ENCODE measurements at places on chromosomes 4 and X. TPM values are rescaled to one million over a fixed set of nuclear protein-coding genes. Genes with fewer than 3 reads are reported as not detected.

DNA sequence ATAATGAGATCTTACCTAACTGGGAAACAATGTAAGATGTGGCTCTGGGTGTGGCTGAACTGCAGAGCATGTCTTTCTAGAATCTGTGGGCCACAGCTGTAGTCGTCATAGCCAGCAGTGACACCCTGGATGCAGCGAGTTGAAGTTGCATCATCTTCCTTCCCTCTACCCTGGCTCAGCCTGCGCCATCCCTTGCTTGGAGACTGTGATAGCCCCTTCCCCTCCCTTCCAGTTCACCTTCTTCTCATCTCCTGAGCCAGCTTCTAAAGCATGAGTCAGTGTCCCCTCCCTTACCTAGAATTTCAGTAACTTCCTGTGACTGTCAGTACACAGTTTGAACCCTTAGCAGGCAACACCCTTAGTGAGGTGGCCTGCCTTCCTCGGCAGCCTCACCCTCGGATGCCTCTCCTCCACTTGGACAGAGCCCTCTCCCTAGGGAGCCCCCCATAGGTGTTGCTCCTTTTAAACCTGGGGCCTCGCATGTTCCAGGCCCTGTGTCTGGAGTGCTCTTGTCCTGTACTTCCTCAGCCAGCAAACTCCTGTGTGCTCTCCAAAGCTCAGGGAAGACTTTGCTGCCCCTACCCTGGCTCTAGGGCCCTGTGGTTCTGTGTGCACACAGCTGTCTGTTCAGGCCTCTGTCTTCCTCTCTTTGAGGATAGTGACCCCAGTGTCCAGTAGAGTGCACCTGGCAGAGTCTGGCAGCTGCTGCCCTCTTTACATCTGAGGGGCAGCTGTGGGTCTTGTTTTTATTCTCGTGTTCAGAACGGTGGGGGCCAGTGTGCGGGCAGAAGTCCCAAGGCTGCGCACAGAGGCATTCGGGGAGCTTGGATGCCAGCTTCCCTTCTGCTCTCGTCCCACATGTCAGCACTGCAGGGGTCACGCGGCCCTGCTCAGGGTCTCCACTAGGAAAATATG is 43.7 kb upstream of the TADA2B start:
- H3K4me1 ChIP-seq: no peaks in the 10 kb centered on the region
- no peaks in the 10 kb centered on the region for H3K27me3 ChIP-seq
- no peak for DNase-seq
- H3K27ac ChIP-seq: no peak overlapping the region

GRCh38 chrX:132501606-132502005 is 12.8 kb upstream of the MBNL3 start:
- H3K4me1 ChIP-seq: no peaks in the 10 kb centered on the region
- no peak for DNase-seq
- no peak overlapping the region for H3K27ac ChIP-seq

DNA sequence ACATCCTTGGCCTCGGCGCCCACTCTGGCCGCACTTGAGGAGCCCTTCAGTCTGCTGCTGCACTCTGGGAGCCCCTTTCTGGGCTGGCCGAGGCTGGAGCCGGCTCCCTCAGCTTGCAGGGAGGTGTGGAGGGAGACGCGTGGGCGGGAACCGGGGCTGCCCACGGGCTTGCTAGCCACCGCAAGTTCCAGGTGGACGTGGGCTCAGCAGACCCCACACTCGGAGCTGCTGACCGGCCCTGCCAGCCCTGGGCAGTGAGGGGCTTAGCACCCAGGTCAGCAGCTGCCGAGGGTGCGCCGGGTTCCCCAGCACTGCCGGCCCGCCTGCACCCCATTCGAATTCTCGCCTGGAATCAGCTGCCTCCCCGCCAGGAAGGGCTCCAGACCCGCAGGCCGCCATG is 1892.3 kb upstream of the PCDH7 start:
- no peaks in the 10 kb centered on the region for H3K4me1 ChIP-seq
- no peaks in the 10 kb centered on the region for H3K36me3 ChIP-seq
- no peak for DNase-seq
- H3K27me3 ChIP-seq: no peaks in the 10 kb centered on the region
- no peak overlapping the region for H3K27ac ChIP-seq

HDX gene
- total RNA-seq: 11.4 TPM

DNA sequence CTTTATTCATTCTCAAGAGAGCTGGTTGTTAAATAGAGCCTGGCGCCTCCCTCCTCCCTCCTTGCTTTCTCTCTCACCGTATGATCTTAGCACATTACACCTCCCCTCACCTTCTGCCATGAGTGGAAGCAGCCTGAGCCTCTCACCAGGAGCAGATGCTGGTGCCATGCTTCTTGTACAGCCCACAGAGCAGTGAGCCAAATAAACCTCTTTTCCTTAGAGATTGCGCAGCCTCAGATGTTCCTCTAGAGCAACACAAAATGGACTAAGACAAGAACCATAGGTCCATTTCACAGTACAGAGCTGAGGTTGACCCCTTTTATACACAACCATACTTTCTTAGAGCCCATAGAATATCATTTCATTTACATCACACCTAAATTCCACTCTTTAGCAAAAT is 10.1 kb upstream of the TMEM144 start:
- no peak overlapping the region for H3K27ac ChIP-seq
- no peaks in the 10 kb centered on the region for H3K36me3 ChIP-seq
- peaks cover 9% of the 10 kb centered on the region for H3K27me3 ChIP-seq
- DNase-seq: no peak

PNMA5 gene
- not detected for total RNA-seq

FAM47E gene
- total RNA-seq: not detected

DNA sequence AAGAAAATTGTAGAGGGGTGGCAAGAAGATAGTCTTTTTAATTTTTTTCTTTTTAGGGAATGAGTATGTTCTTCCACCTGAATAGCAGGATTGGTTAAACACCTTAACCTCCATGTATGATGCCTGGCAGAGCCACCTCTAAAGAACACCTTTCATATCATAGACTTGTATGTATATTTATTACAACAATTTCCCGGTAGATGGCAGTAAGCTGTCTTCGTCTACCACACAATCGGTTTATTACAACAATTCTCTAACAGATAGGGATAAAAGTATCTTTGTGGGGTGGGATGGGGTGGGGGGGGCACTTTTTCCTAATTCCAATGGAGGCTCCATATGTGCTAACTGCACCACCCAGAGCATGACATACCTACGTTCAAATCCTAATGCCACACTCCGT is 255.5 kb downstream of the LDB2 start:
- no peak overlapping the region for H3K4me3 ChIP-seq
- no peaks in the 10 kb centered on the region for H3K36me3 ChIP-seq
- no peak for DNase-seq
- H3K27ac ChIP-seq: no peak overlapping the region
- H3K4me1 ChIP-seq: no peaks in the 10 kb centered on the region

MAGEA4 gene
- total RNA-seq: not detected

DNA sequence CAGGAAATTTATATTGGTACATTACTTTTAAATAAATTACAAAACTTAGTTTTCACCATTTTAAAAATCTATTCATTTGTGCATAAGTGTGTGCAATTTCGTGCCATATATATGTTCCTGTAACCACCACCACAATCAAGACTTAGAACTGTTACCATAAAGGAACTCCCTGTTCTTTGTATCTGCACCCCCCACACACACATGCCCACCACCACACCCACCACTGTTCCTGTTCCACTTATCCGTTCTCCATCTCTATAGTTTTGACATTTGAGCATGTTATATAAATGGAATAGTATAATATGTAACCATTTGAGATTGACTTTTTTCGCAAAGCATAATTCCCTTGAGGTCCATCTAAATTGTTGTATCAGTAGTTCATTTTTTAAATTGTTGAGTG is 73.7 kb downstream of the TAF1 start:
- H3K4me1 ChIP-seq: no peaks in the 10 kb centered on the region
- H3K4me3 ChIP-seq: no peak overlapping the region
- no peak overlapping the region for H3K27ac ChIP-seq
- peaks cover 6% of the 10 kb centered on the region for H3K36me3 ChIP-seq
- no peaks in the 10 kb centered on the region for H3K27me3 ChIP-seq

DNA sequence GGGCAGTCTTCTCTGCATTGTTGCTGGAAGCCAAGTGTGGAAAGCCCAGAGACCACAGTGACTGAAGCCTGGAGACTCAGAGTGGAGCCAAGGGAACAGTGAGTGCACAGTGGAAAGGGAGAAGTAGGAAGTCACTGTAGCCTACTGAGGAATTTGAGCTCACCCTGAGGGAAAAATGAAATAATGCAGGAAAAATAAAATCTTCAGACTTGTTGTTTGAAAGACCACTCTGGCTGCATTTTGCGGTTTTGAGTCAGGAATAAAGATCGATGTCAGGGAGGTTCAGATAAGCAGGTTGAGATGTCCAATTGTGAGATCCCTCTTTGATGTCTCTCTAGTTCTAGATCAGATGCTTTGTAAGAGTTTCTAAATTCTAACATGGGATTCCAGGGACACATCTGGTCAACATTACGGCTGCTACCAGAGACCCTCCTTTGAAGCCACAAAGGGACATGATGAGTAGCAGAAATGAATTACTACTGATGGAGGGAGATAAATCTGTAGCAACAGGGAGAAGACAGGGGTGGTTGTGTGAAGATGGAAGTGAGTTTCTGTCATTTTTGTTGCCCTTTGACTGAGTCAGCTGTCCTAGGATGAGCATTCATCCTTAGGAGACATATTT is 8.4 kb downstream of the ADH4 start:
- H3K27me3 ChIP-seq: no peaks in the 10 kb centered on the region
- no peaks in the 10 kb centered on the region for H3K36me3 ChIP-seq
- no peak overlapping the region for H3K27ac ChIP-seq
- H3K4me3 ChIP-seq: no peak overlapping the region
- DNase-seq: no peak

DNA sequence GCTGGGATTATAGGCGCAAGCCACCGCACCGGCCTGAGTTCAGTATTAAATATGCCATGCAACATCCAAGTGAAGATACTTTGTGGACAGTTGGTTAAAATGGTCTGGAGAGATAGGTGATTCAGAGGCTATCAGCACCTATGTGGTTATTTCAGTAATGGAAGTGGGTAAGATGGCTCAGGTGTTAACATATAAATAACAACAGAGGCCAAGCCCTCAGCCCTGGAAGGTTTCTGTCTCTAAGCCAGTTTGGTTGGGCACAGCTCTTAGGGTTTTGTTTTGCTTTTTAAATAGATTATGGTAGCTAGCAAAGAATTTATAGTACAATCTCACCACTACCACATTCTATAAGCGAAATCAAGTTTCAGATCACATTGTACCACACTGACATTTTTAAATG is 16.6 kb downstream of the FAM114A1 start:
- H3K27ac ChIP-seq: no peak overlapping the region
- no peak overlapping the region for H3K4me3 ChIP-seq
- H3K36me3 ChIP-seq: peaks cover 38% of the 10 kb centered on the region
- H3K4me1 ChIP-seq: no peaks in the 10 kb centered on the region
- DNase-seq: no peak

CTAG2 gene
- total RNA-seq: 27.1 TPM

DCAF4L1 gene
- total RNA-seq: 0.18 TPM

Measured in IMR-90 (cell line).